SJCRH30 (cell line): ENCODE measurements at places on chromosomes 11 and 22. TPM values are rescaled to one million over a fixed set of nuclear protein-coding genes. Genes with fewer than 3 reads are reported as not detected.

The OR51B5 gene
- total RNA-seq = 0.28 TPM in 1 of 2 replicates, not detected in the other

The SLC25A17 gene
- 37.0 and 37.9 TPM in 2 replicates for total RNA-seq

GRCh38 chr22:27385261-27385998 is 416.1 kb downstream of the MN1 start:
- no peak for DNase-seq

GRCh38 chr11:63770763-63771162 is 2.2 kb upstream of the ZFTA start:
- DNase-seq = no peak

DNA sequence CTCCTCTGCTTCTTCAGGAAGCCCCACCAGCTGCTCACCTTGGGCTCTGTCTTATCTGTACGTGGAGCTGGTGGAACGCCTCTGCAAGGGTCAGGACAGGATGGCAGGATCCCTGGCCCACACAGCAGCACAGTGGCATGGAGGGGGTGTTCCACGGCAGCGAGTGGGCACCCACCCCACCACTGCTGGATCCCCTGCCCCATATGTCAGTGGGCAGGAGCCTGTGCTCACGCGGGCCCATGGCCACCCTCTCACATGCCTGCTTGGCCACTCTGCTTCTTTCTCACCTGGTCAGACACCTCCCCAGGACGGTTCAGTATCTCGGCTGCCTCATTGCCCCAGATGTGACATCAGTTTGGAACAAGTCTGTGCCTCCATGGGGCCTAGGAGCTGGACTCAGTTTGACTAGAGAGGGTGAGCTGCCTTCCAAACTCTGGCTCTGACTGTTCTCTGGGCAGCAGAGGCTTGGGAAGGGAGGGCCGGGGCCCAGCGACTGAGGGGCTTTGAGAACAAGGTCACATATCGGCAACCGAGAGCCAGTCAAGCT is 98.1 kb upstream of the LMO1 start:
- no peak for DNase-seq

- no peak for DNase-seq
These were observed 9.5 kb downstream of the FOLR3 start for GRCh38 chr11:72144807-72145565.
